ENCODE measurements at places on chromosomes 3 and 15.

DNA sequence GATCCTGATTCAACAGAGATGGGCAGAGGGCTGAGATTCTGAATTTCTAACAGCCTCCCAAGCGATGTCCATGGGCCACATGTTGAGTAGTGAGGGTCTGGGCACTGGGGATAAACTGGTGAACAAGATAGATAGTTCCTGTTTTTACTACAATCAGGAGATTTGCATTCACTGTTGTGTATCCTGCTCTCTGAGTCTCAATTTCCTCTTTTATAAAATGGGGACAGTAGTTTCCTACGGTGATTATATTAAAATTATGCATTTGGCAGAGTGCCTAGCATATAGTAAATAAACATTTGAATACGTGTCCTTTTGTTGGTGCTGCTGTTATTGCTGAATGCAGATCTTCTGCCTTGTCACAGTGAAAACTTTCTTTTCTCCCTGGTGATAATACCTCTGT is 102.5 kb downstream of the MYH15 start:
- no peak overlapping the region for H3K4me3 ChIP-seq
- H3K4me1 ChIP-seq, result peaks cover 21% of the 10 kb centered on the region
- H3K36me3 ChIP-seq, result no peaks in the 10 kb centered on the region
- no peak overlapping the region for H3K27ac ChIP-seq

DNA sequence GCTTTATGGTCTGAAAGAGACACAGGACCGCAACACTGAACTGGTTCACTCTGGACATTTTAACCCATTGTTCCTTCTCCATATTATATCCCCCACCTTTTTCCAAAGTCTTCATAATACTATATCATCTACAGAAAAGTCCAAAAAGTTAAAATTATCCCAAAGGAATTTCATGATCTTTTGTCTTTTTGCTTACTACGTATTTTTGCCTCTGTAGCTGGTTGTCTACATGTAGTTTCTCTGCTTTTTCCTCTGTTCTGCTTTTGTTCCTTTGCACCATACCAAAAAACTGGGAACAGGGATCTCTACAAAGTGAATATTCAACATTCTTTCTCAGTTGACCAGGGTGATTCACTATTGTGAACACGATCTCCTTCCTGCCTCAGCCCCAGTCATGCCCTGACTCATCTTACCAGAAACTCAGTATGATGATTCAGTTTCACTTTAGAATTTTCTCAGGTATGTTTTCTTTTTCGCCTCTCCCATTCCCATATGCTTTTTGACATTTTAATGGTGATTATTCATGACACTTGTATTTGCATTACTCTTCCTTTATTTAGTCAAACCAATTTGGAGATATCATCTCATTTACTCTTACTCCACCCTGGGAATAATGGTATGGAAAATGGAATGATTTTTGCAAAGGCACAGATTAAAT is 14.5 kb downstream of the EMC4 start:
- DNase-seq, result no peak
- no peak overlapping the region for H3K27ac ChIP-seq
- H3K27me3 ChIP-seq, result no peaks in the 10 kb centered on the region

DNA sequence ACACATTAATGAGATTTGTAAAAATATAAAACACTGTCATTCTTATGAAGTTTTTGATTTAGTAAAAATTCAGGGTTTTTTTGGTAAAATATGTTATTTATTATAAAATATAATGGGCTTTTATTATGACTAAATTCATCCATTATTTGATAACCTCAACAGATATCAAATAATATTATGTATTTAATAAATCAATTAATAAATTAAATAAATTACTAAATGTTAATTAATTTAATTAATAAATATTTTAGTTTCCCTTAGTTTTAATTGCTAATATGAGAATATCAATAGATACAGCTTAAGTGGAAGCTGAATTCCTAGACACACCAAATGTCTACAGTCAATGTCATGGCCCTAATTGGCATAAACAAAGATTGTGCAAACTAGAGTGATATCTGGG is 82.3 kb upstream of the DGKG start:
- H3K36me3 ChIP-seq, result no peaks in the 10 kb centered on the region
- no peak overlapping the region for H3K4me3 ChIP-seq
- H3K27ac ChIP-seq, result no peak overlapping the region
- no peaks in the 10 kb centered on the region for H3K4me1 ChIP-seq
- DNase-seq, result no peak

DNA sequence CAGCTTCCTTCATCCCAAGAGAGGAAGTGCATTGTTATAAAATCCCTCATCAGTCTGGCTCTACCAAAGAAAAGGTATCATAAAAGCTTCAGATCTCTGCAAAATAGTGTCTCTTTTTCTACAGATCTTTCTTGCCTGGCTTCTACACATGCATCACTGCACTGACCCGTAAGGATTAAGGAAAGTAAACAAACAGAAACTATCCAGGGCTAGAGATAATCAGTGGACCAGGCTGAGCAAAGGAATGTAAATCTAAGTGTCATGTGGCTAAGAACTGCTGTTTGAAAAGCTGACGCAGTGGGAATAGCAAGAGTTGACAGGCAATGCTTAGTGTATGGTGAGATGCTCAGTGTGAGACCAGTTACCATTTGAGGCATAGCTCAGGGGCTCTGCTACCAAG is 339.7 kb downstream of the IL5RA start:
- no peak overlapping the region for H3K27ac ChIP-seq
- no peak overlapping the region for H3K4me3 ChIP-seq
- H3K27me3 ChIP-seq, result peaks cover 2% of the 10 kb centered on the region
- no peaks in the 10 kb centered on the region for H3K4me1 ChIP-seq
- H3K36me3 ChIP-seq, result no peaks in the 10 kb centered on the region

- no peaks in the 10 kb centered on the region for H3K27me3 ChIP-seq
- H3K36me3 ChIP-seq, result no peaks in the 10 kb centered on the region
- H3K27ac ChIP-seq, result no peak overlapping the region
- H3K4me3 ChIP-seq, result no peak overlapping the region
Measured at GRCh38 chr3:188068342-188068741, 85.6 kb upstream of the LPP start.

GRCh38 chr15:100245855-100246254 is 95.9 kb downstream of the ADAMTS17 start:
- no peak overlapping the region for H3K27ac ChIP-seq
- no peaks in the 10 kb centered on the region for H3K27me3 ChIP-seq
- H3K4me3 ChIP-seq, result no peak overlapping the region
- DNase-seq, result no peak

DNA sequence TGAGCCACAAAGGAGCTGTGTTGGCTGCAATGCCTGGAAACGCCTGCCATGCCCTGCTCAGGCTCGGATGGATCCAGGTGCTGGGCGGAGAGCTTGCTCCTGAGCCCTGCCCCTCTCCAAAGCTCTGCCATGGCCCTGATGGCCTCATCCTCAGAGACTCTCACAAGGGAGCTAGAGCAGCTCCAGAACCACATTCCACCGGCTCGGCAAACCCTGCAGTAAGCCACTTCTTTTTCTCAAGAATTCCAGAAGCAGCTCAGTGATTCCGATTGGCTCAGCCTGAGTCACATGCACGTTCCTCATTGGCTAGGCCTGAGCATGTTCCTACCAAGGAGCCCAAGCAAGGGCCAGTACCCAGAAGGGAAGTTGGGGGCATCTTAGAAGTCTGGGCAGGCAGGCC is 24.8 kb downstream of the TPRA1 start:
- DNase-seq, result no peak
- H3K36me3 ChIP-seq, result peaks cover 6% of the 10 kb centered on the region
- no peaks in the 10 kb centered on the region for H3K27me3 ChIP-seq
- no peak overlapping the region for H3K27ac ChIP-seq
- H3K4me1 ChIP-seq, result no peaks in the 10 kb centered on the region

- no peaks in the 10 kb centered on the region for H3K36me3 ChIP-seq
- no peak overlapping the region for H3K27ac ChIP-seq
- no peaks in the 10 kb centered on the region for H3K4me1 ChIP-seq
- no peaks in the 10 kb centered on the region for H3K27me3 ChIP-seq
- peak; percentile 11 for DNase-seq
Measured at GRCh38 chr3:14587740-14588360, 47.7 kb upstream of the GRIP2 start.

- H3K4me3 ChIP-seq, result no peak overlapping the region
- no peak overlapping the region for H3K27ac ChIP-seq
- no peak for DNase-seq
- no peaks in the 10 kb centered on the region for H3K36me3 ChIP-seq
Measured at GRCh38 chr3:128281056-128281455, 127.8 kb downstream of the EEFSEC start.

GRCh38 chr3:48399387-48400172 is 27.6 kb downstream of the FBXW12 start:
- H3K4me1 ChIP-seq, result no peaks in the 10 kb centered on the region
- H3K27me3 ChIP-seq, result peaks cover 3% of the 10 kb centered on the region
- H3K4me3 ChIP-seq, result no peak overlapping the region

- no peak overlapping the region for H3K4me3 ChIP-seq
- no peaks in the 10 kb centered on the region for H3K27me3 ChIP-seq
- peaks cover 33% of the 10 kb centered on the region for H3K4me1 ChIP-seq
- H3K36me3 ChIP-seq, result no peaks in the 10 kb centered on the region
- DNase-seq, result no peak
Measured at GRCh38 chr15:81332326-81332725, 8.4 kb upstream of the STARD5 start.

- no peak for DNase-seq
- peaks cover 4% of the 10 kb centered on the region for H3K4me1 ChIP-seq
- H3K27ac ChIP-seq, result no peak overlapping the region
- H3K36me3 ChIP-seq, result peaks cover 42% of the 10 kb centered on the region
- no peaks in the 10 kb centered on the region for H3K27me3 ChIP-seq
Measured at GRCh38 chr3:47034868-47035489, 55.5 kb downstream of the NBEAL2 start.

DNA sequence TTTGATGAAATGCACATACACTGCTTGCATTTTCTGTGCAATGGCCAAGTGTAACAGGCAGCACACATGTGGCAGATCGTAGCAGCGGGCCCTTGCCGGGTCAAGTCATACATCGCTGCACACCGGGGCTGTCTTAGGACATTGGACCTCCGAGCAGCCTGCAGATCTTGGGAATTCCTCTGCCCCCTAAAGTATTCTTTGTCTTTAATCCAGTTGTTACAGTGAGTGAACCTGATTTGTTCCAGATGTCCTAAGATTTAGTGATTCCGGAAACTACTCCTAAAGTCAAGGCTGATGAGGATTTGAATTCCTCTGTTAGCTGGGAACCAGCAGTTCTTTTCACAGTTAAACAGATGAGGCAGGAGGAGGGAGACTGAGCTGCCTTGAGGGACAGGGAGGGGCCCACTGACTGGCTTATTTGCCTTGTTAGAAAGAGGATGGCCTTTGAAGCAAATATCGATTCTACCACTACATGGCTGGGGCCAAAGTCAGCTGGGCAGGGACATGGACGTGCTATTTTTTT is 190.7 kb upstream of the CTDSPL start:
- H3K4me3 ChIP-seq, result no peak overlapping the region
- H3K4me1 ChIP-seq, result peaks cover 82% of the 10 kb centered on the region
- H3K27me3 ChIP-seq, result no peaks in the 10 kb centered on the region
- H3K27ac ChIP-seq, result no peak overlapping the region
- DNase-seq, result peak; percentile 84

DNA sequence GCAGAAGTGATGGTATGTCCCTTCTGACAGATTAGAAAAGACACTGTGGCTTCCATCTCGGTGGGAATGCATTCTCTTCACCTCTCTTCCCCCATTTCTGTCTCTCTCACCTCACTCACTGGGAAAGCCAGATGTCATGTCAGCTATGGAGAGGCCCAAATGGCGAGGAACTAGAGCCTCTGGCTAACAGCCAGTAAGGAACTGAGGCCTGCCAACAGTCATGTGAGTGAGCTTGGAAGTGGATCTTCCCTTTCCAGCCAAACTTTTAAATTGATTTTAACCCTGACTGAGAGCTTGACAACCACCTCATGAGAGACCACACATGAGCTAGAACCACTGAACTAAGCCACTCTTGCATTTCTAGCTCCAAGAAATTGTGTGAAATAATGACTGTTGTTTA is 35.2 kb upstream of the CDAN1 start:
- DNase-seq, result no peak
- H3K27ac ChIP-seq, result no peak overlapping the region
- no peaks in the 10 kb centered on the region for H3K27me3 ChIP-seq
- H3K4me3 ChIP-seq, result no peak overlapping the region
- H3K36me3 ChIP-seq, result peaks cover 1% of the 10 kb centered on the region

GRCh38 chr15:82301296-82302016 is 38.8 kb downstream of the SAXO2 start:
- no peak overlapping the region for H3K27ac ChIP-seq
- H3K27me3 ChIP-seq, result no peaks in the 10 kb centered on the region
- H3K4me3 ChIP-seq, result no peak overlapping the region
- H3K4me1 ChIP-seq, result no peaks in the 10 kb centered on the region

- peaks cover 13% of the 10 kb centered on the region for H3K4me1 ChIP-seq
- H3K27me3 ChIP-seq, result no peaks in the 10 kb centered on the region
- H3K4me3 ChIP-seq, result peak overlapping the region; percentile 92
- DNase-seq, result no peak
- H3K36me3 ChIP-seq, result no peaks in the 10 kb centered on the region
- peak overlapping the region; percentile 27 for H3K27ac ChIP-seq
Measured at GRCh38 chr15:82750831-82751180, 41.1 kb upstream of the AP3B2 start.

- DNase-seq, result no peak
- no peaks in the 10 kb centered on the region for H3K4me1 ChIP-seq
- H3K4me3 ChIP-seq, result no peak overlapping the region
Measured at GRCh38 chr3:31836131-31837075, 144.7 kb downstream of the OSBPL10 start.

GRCh38 chr3:94071713-94072284 is 8.9 kb downstream of the NSUN3 start:
- peaks cover 12% of the 10 kb centered on the region for H3K36me3 ChIP-seq
- H3K4me1 ChIP-seq, result no peaks in the 10 kb centered on the region
- no peaks in the 10 kb centered on the region for H3K27me3 ChIP-seq
- no peak overlapping the region for H3K27ac ChIP-seq

- H3K27ac ChIP-seq, result peak overlapping the region; percentile 96
- H3K36me3 ChIP-seq, result no peaks in the 10 kb centered on the region
- no peaks in the 10 kb centered on the region for H3K27me3 ChIP-seq
Measured at GRCh38 chr3:141346839-141347238, 21.5 kb upstream of the ZBTB38 start.

DNA sequence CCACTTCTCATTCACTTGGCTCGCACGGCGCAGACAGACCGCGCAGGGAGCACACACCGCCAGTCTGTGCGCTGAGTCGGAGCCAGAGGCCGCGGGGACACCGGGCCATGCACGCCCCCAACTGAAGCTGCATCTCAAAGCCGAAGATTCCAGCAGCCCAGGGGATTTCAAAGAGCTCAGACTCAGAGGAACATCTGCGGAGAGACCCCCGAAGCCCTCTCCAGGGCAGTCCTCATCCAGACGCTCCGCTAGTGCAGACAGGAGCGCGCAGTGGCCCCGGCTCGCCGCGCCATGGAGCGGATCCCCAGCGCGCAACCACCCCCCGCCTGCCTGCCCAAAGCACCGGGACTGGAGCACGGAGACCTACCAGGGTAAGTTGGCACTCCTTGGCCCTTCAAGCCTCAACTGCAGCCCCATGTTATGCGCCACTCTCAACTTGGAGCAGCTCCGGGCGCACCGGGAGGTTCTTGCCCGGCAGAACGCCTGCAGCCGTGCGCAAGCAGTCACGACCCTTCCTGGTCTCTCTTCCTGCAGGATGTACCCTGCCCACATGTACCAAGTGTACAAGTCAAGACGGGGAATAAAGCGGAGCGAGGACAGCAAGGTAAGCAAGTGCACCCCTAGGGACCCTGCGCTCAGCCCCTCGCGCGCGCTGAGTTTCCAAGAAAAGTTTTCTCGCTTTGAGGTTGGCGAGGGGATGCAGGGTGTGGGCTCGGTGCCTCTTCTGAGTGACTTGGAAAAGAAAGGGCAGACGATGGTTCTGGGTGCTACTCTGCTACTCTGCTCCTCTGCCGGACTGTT is at the start of gene BHLHE40:
Gene BHLHE40, plus strand, starts transcription at position 10 of the 801 bp plus-strand sequence. Its CDS starts 282 bp downstream, at position 292.
- H3K4me1 ChIP-seq, result peaks cover 17% of the 10 kb centered on the region
- DNase-seq, result peak; percentile 26
- H3K27ac ChIP-seq, result peak within 1 kb of the TSS; percentile 98
- H3K27me3 ChIP-seq, result no peaks in the 10 kb centered on the region

All from small intestine (tissue), 16 donors.